GM23248 (cell line): ENCODE measurements at places on chromosomes 3 and 15. TPM values are rescaled to one million over a fixed set of nuclear protein-coding genes. Genes with fewer than 3 reads are reported as not detected.
A peak's percentile ranks its signal among the peaks of the same experiment; 100 is the strongest.

GRCh38 chr3:102057781-102058421 is 208.6 kb downstream of the NFKBIZ start:
- no peak for DNase-seq

DNA sequence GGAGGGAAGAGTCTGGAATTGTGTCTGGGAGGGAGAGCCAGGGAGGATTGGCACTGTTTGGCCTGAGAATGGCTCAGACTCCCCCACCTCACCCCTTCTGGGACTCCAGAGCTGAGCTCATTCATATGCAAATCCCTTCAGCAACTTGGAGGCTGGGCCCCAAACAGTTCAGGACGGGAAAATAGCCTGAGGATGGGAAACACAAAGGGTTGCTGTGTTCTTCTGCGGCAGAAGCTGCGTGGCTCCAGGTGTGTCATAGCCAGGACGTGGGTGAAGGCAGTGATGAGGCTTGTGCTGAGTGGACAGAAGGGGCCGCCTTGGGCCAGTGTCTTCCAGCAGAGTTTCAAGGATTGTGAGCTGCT is 16.6 kb downstream of the MASP1 start:
- DNase-seq, result no peak

The ISLR gene
- total RNA-seq, result 110 and 127 TPM in 2 replicates

The KLF15 gene
- 0.13 and 0.54 TPM in 2 replicates for total RNA-seq

The GABRB3 gene
- not detected in 2 replicates for total RNA-seq

- DNase-seq, result no peak
Measured at GRCh38 chr3:31890742-31891469, 90.2 kb downstream of the OSBPL10 start.

The FBXL22 gene
- 0.32 TPM in 1 of 2 replicates, not detected in the other for total RNA-seq

The NAA80 gene
- total RNA-seq, result 7.8 and 10.2 TPM in 2 replicates

- DNase-seq, result no peak
Measured at GRCh38 chr3:51986010-51986947, 2.9 kb downstream of the ACY1 start.

DNA sequence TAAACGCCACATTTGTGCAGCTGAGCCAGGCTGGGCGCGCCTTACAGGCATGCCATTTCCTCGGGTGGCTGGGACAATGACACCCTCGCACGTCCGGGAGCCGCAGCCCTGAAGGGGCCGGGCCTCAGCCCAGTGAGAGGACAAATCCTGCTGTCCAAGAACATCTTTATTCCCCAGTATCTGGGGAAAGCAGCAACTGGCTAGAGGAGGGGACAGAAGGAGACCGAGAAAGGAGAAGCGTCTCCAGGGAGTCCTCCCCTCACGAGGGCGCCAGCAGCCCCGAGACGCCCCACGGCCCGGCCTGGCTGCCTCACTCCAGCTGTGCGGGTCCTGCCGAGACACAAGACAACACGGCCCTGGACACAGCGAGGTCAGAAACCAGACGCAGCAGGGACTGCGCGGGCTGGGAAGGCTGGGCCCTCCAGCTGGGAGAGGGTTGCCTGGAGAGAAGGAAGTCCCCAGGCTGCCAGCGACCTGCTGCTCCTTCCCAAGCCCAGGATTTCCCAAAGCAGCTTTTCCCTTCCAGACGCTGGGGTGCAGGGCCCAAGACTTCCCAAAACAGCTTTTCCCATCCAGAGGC is 130.2 kb downstream of the CHSY1 start:
- DNase-seq, result peak; percentile 77

DNA sequence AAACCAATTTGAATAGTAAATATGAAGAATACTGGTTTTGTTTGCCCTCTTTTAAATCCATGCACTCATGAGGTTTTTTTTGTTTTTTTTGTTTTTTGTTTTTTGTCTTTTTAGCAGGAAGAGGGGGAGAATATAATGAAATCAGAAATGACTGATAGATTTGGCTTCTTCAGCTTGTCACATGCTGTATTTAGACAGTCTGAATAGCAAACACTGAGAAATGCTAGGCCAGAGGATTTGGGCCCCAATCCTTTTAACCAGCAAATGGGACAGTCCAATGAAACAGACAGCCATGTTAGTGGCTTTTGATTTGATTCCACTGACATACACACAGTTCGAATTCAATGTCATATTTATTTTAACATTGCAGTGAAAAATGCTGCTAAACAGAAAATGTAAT is 14.2 kb upstream of the CEP152 start:
- DNase-seq, result no peak

DNA sequence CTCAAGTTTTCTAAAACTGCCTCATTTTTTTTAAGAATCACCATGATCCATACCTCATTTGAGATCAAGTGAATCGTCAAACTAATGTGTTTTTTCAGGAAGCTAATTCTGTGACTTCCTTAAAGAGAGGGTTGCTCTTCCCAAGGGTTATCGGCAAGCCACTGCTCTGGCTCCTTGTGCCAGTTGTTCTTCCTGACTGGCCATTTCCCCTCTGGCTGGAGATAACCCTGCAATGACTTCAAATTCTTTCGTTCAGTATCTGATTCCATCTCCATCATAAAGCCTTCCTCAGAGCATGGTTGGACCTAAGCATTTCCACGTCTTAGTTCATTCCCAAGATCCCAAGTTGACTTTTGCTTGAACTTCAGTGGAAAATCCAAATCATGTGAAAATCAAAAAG is 167.1 kb downstream of the MECOM start:
- DNase-seq, result no peak

The GRK7 gene
- not detected in 2 replicates for total RNA-seq

GRCh38 chr3:12458901-12459300 is 25.4 kb upstream of the TSEN2 start:
- no peak for DNase-seq

DNA sequence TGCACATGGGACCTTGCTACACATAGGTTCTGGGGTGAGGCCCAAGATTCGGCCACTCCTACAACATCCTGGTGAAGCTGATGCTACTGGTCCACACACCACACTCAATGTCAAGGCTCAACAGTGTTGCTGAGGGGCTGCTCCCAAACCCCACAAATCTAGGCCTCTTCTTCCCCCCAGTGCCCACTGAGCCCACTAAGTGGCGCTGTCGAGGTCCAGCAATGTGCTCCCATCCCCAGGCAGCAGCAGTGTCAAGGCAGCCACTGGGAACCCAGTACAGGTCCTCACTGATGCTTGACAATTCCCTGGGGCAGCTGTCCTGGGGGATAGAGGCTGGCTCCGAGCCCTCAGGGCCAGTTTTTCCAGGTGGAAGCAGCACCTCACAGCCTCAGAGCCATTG is 21.5 kb downstream of the SCN5A start:
- peak; percentile 35 for DNase-seq

GRCh38 chr3:124281453-124282316 is 289.8 kb upstream of the ROPN1 start:
- peak; percentile 58 for DNase-seq

DNA sequence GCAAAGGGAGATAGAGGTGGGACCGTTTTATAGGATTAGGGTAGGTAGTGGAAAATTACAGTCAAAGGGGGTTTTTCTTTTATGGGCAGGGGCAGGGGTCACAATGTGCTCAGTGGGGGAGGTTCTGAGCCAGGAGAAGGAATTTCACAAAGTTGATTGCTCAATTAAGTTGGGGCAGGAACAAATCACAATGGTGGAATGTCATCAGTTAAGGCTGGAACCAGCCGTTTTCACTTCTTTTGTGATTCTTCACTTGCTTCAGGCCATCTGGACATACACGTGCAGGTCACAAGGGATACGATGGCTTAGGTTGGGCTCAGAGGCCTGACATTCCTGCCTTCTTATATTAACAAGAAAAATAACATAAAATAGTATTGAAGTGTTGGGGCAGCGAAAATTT is 453.8 kb downstream of the VGLL3 start:
- no peak for DNase-seq

DNA sequence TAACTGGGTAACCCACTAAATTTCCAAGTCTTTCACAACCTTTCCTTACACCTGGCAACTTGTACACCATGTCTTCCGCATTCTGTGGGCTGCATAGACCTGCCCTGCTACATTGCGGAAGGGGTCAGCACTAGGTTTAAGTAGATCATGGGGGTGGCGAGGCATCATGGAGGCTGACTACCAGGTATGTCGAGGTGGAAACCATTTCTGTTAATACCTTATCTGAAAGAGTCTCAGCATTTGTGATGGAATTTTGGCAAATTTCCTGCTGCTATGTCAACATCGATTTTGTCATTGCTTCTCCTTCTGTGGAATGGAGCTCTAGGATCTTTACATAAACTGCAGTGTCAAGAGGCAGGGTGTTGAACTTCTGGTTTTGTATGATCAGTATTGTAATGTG is 187.2 kb downstream of the GHSR start:
- peak; percentile 32 for DNase-seq

The SUCNR1 gene
- total RNA-seq, result under 0.01 TPM in 1 of 2 replicates, not detected in the other
